ENCODE measurements at places on chromosomes 5 and 9. TPM values are rescaled to one million over a fixed set of nuclear protein-coding genes. Genes with fewer than 3 reads are reported as not detected.

Gene SLC23A1
- total RNA-seq, result not detected

Gene PCDHB16
- under 0.01 TPM for total RNA-seq

Gene GABBR2
- total RNA-seq, result 5.5 TPM

Gene CARD9
- 6.7 TPM for total RNA-seq

Gene CDHR2
- not detected for total RNA-seq

Gene PCDHGC5
- 1.2 TPM for total RNA-seq

Gene ARID3C
- 0.58 TPM for total RNA-seq

Gene CD74
- total RNA-seq, result 10.7 TPM

Gene IL17B
- not detected for total RNA-seq

Gene ATP10B
- not detected for total RNA-seq

Gene PRRT1B
- total RNA-seq, result not detected

Gene SIT1
- total RNA-seq, result not detected

Gene SLC34A3
- not detected for total RNA-seq

Gene SLC22A4
- 4.9 TPM for total RNA-seq

Gene UBAP2
- 14.7 TPM for total RNA-seq

Gene SCGB3A2
- not detected for total RNA-seq

Gene GABRP
- not detected for total RNA-seq

Gene DMRT3
- not detected for total RNA-seq

Gene TMEM252
- not detected for total RNA-seq

Gene ADAMTS13
- total RNA-seq, result 0.86 TPM

Gene DNAH5
- total RNA-seq, result 1.2 TPM

Gene PCDHGB4
- 4.6 TPM for total RNA-seq

Gene TMEM174
- total RNA-seq, result not detected

Gene GFI1B
- not detected for total RNA-seq

Gene SMIM33
- not detected for total RNA-seq

Gene FAM151B
- 2.9 TPM for total RNA-seq
